Hypothalamus (tissue), 51 donors: ENCODE measurements at places on chromosomes 2 and 18.

- DNase-seq: no peak
These were observed 8.9 kb downstream of the ZFP36L2 start for GRCh38 chr2:43217228-43218154.

- no peak for DNase-seq
These were observed 24.0 kb downstream of the PDCD1 start for GRCh38 chr2:241834527-241835210.

DNA sequence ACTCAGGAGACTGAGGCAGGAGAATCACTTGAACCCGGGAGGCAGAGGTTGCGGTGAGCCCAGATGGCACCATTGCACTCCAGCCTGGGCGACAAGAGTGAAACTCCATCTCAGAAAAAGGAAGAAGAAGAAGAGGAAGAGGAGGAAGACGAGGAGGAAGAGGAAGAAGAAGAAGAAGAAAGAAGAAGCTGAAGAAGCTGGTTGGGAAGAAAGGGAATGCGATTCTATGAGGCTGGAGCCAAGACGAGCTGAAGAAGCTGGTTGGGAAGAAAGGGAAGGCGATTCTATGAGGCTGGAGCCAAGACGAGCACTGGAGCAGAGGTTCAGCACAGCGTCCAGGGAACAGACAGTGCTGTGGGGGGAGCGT is 30.3 kb upstream of the TAF1B start:
- no peak for DNase-seq

- DNase-seq: no peak
These were observed 42.6 kb upstream of the MAP3K20 start for GRCh38 chr2:173033084-173033483.

- no peak for DNase-seq
These were observed at the start of gene NEU4 for GRCh38 chr2:241808721-241809382. NEU4 (plus strand) TSS chr2:241809193; CDS start chr2:241814485, 5,292 bp downstream.
